Ovary (tissue), 10 donors: ENCODE measurements at places on chromosomes 5 and 9. TPM values are rescaled to one million over a fixed set of nuclear protein-coding genes. Genes with fewer than 3 reads are reported as not detected.

- H3K4me3 ChIP-seq = no peak overlapping the region
- no peaks in the 10 kb centered on the region for H3K27me3 ChIP-seq
- DNase-seq = no peak
- H3K36me3 ChIP-seq = no peaks in the 10 kb centered on the region
- no peaks in the 10 kb centered on the region for H3K4me1 ChIP-seq
Observed at GRCh38 chr5:6201631-6202030, 176.7 kb downstream of the MED10 start.

DNA sequence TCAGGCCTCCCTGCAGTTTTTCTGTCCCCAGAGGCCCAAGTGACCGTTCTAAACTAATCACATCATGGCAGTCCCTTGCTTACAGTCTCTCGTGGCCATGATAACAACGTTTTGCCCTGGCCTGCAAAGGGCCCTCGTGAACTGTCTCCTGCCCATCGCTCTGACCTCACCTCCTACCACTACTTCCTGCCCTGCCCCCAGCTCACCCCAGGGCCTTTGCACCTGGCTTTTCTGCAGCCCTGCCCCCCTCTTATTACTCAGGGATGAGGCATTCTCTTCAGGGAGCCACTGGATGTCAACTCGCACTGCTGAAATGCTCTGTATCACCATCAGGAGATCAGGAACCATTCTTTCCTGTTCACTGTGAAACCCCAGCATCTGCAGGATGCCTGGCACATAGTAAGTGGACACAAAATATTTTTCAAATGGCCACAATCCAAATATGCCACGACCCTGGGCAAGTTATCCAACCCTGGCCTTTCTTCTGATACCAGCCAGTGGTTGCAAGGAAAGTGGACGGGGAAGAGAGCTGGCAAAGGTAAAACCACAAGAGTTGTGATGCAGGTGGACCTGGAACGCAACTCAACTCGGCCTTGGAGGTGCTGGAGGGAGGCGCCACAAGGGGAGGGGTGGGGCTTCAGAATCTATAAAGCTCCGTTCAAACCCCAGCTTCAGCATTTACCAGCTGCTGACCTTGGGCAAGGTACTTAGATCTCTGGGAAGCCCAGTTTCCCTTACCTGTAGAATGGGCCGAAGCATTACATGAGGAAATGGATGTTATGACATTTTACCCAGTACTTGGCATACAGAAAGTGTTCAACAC lies 1.7 kb downstream of the SNCB start:
- H3K36me3 ChIP-seq = no peaks in the 10 kb centered on the region
- no peak overlapping the region for H3K27ac ChIP-seq
- H3K4me1 ChIP-seq = peaks cover 7% of the 10 kb centered on the region
- H3K27me3 ChIP-seq = no peaks in the 10 kb centered on the region
- DNase-seq = no peak

The NDUFS4 gene
- 104 TPM for total RNA-seq

GRCh38 chr9:128006332-128006996 lies 25.7 kb upstream of the EEIG1 start:
- H3K4me3 ChIP-seq = no peak overlapping the region
- no peak for DNase-seq
- peaks cover 2% of the 10 kb centered on the region for H3K4me1 ChIP-seq
- no peaks in the 10 kb centered on the region for H3K27me3 ChIP-seq
- no peak overlapping the region for H3K27ac ChIP-seq

DNA sequence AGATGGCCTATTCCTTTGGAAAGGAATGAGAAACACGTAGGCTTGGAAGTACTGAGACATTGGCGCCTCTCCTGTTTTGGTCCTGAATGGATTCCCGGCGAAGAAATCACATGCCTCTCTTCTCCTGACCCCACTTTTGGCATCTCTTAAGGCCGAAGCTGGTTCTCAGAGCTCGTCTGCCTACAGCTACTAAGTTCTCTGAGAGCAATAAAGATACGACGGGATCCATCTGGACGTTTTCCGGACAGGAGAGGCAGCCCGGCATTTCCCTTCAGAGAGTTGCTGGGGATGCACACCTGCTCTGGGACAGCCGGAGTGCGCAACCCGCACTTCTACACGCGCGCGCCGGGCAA lies 336.8 kb upstream of the PUM3 start:
- H3K36me3 ChIP-seq = no peaks in the 10 kb centered on the region
- DNase-seq = no peak
- no peak overlapping the region for H3K27ac ChIP-seq
- peaks cover 4% of the 10 kb centered on the region for H3K4me1 ChIP-seq
- no peaks in the 10 kb centered on the region for H3K27me3 ChIP-seq

GRCh38 chr5:172727551-172727950 lies 43.4 kb downstream of the DUSP1 start:
- no peaks in the 10 kb centered on the region for H3K27me3 ChIP-seq
- no peak for DNase-seq
- no peak overlapping the region for H3K4me3 ChIP-seq
- no peak overlapping the region for H3K27ac ChIP-seq
- no peaks in the 10 kb centered on the region for H3K36me3 ChIP-seq

DNA sequence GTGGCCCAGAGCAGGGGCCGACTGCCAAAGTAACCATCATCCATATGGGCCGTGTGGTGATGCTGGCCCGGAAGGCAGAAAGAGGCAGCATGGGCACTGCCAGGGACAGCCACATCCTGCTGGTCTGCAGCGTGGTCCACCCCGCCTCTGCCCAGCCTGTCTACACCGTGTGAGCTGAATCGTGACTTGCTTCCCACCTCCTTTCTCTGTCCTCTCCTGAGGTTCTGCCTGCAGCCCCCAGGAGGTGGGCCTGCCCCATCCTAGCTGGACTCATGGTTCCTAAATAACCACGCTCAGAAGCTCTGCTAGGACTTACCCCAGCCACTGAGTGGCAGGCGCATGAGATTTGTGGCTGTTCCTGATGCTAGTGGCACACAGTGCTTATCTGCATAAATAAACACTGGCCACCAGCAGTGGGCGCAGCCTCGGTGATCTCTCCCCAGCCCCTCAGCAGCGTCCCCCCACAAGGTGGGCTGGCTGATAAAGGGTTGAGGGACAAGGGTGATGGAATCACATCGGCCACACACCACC lies 22.6 kb upstream of the SUSD3 start:
- no peak overlapping the region for H3K27ac ChIP-seq
- no peak overlapping the region for H3K4me3 ChIP-seq
- DNase-seq = no peak
- H3K27me3 ChIP-seq = no peaks in the 10 kb centered on the region
- H3K36me3 ChIP-seq = no peaks in the 10 kb centered on the region
- peaks cover 14% of the 10 kb centered on the region for H3K4me1 ChIP-seq

The GNG10 gene
- total RNA-seq = 37.9 TPM

DNA sequence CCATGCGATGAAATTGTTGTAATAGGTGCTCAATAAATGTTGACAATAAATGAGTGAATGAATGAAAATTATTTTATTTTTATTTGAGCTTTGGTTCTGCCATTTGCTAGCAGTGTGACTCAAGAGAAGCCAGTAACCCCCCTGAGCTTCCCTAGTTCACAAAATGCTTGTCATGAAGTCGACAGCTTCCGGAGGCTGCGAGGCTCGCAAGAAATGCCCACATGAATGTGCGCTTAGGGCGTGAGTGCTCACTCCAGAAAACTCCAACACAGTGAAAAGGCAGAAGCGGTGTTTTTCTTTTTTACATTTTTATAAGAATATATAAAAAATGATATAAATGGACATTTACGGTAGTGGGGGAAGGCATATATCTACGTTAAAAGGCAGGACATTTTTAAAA lies 26.5 kb downstream of the CDKN2A start:
- H3K4me1 ChIP-seq = no peaks in the 10 kb centered on the region
- no peak for DNase-seq
- H3K27ac ChIP-seq = no peak overlapping the region
- no peak overlapping the region for H3K4me3 ChIP-seq

- DNase-seq = no peak
- H3K27me3 ChIP-seq = peaks cover 7% of the 10 kb centered on the region
- peaks cover 1% of the 10 kb centered on the region for H3K4me1 ChIP-seq
- H3K4me3 ChIP-seq = no peak overlapping the region
Observed at GRCh38 chr5:73442996-73443627, 5.5 kb downstream of the FOXD1 start.

- DNase-seq = no peak
- H3K27me3 ChIP-seq = no peaks in the 10 kb centered on the region
- no peak overlapping the region for H3K4me3 ChIP-seq
- H3K4me1 ChIP-seq = no peaks in the 10 kb centered on the region
Observed at GRCh38 chr9:81387360-81388106, 301.8 kb downstream of the TLE1 start.

DNA sequence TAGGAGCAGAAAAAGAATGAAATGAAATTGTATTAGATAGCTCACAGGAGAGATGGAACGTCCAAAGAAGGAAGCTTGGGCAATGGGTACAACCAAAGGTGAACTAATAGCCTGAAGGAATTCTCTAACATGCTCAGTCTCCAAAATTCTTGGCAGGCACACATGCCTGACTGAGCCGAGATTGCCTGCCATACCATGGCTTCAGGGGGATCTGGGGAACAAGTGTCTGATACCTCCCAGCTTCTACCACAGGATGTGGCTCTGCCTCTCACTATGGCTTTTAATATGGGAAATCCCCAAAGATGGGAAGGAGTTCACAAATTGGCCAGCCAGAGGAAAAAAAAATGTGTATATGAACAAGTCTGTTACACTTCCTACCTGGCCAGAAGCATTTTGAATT lies 3.6 kb upstream of the PALM2AKAP2 start:
- no peak for DNase-seq
- H3K4me1 ChIP-seq = peaks cover 2% of the 10 kb centered on the region
- no peaks in the 10 kb centered on the region for H3K27me3 ChIP-seq
- H3K4me3 ChIP-seq = no peak overlapping the region
- no peak overlapping the region for H3K27ac ChIP-seq
- no peaks in the 10 kb centered on the region for H3K36me3 ChIP-seq

DNA sequence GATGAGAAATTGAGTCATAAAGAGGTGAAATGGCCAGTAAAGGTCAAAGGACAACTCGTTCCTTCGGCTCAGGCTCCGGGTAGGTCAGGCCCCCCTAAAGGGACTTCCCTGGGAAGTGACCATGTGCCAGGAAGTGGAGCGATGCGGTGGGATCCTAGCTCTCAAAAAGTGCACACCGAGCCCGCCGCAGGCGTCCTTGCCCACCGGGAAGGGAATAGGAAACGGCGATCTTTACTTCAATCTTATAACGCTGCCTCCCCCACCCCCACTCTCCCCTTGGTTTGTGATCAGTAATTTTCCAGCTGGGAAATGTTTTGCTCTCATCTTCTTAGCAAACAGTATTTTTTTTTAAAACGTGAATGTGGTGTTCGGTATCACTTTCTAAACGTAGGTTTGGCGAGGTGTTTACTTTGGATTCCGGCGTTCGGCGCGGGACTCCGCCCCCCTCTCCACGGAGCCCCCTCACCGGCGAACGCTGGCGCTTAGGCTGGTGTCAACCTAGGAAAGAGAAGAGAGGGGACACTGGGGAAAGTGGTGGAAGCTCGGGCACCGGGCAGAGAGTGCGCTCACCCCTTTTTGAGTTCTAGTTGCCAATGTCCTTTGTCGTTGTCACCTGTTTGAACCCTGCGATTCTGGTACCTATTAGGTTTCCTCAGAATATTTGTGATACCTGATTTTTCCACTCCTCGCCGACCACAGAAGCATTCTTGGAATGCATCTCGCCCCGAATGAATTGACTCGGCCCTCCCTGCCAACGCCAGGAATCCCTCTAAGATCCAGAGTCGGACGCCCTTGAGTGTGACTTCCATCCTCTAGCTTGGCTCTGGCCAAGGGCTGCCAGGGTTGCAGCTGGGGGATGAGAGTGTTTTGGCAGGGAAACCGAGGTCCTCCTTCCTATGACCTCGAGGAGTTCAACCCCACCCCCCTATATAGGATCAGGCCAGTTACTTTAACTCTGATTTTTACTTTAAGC lies 1.8 kb upstream of the KLF4 start:
- peak; percentile 70 for DNase-seq
- peak overlapping the region; percentile 46 for H3K4me3 ChIP-seq
- H3K36me3 ChIP-seq = no peaks in the 10 kb centered on the region
- H3K27ac ChIP-seq = peak overlapping the region; percentile 83
- H3K4me1 ChIP-seq = peaks cover 2% of the 10 kb centered on the region

The ANAPC2 gene
- 23.1 TPM for total RNA-seq

The FGD3 gene
- total RNA-seq = 1.4 TPM

The PCDHB12 gene
- 8.1 TPM for total RNA-seq

The PTPN3 gene
- 3.3 TPM for total RNA-seq

DNA sequence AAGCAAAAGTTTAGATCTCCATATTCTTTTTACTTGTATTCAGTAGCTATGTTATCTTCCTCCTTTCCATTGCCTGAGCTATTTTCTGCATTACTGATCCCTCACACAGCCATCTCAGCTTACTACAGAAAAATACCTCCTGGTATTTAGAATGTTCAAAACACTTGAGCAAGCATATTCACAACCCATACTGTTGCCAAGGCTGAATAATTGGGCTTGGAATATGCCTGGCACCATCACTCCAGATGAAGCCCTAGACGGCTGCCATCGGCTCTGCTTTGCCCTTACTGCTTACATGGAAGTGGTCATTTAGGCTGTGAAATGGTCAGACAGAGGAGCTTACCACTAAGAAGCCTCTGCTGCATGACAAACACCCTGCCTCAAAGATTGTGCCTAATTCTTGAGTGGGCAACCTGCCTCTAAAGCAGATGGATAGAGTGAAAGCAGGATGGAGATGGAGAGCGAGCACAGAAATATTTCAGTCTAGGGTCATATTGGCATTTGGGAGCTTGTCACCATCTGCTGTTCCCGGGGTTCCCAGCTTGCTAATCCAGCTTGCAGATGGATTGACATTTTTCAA lies 92.5 kb upstream of the TAS2R1 start:
- no peak overlapping the region for H3K4me3 ChIP-seq
- H3K27ac ChIP-seq = no peak overlapping the region
- no peaks in the 10 kb centered on the region for H3K4me1 ChIP-seq
- DNase-seq = no peak

DNA sequence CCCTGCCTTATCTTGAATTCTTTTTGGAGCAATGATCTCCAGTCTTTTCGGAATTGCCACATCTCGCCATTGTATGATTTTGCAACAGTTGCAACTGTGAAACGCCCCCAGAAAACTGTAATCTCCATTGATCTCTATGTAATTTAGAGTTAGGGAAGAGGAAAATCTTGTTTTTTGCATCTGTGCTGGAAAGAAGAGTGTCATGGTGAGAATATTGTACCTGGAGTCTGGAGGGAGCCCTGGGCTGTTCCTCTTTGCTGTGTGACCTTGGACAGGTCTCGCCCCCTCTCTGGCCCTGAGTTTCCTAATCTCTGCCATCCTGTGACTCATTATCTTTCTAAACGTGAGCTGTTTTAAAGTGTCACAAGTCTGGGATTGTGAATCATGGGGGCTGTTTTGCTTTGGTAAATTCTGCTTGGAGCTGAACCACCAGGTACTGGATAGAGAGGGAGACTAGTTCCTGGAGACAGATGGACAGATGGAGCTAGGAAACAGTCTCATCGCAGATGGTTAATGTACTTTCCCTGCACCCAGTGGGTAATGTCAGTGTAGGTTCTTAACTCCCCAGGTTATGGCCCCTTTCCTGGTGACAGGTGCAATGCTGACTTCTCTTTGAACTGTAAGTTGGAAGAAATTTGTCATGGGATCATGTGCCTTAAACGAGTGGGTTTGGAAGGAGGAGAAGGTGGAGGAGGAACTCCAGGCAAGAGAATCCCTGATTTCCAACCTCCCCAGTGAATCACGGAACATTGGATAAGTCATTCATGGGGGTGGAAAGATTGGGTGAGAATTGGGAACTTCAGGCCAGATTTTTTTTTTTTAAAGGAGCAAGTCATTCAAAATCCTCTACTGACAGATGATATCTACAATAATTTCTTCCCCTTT lies 19.6 kb downstream of the PPARGC1B start:
- H3K4me1 ChIP-seq = peaks cover 5% of the 10 kb centered on the region
- DNase-seq = no peak
- H3K27me3 ChIP-seq = no peaks in the 10 kb centered on the region
- no peaks in the 10 kb centered on the region for H3K36me3 ChIP-seq
- no peak overlapping the region for H3K4me3 ChIP-seq

The SIT1 gene
- not detected for total RNA-seq
